ENCODE measurements at places on chromosomes 12 and 14.

DNA sequence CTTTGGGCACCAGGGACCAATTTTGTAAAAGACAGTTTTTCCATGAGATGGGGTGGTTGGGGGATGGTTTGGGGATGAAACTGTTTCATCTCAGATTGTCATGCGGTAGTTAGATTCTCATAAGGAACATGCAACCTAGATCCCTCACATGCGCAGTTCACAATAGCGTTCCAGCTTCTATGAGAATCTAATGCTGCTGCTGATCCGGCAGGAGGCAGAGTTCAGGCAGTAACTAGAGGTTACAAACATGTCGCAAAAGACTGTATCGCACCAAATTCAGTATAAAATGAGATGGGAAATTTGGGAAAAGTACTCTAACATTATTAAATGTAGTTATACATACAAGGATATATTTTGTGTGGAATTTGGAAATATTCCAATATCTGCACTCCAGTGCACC lies 213.2 kb upstream of the LRFN5 start:
- no peak for DNase-seq

GRCh38 chr14:25252793-25253192 lies 202.8 kb upstream of the STXBP6 start:
- no peak for DNase-seq

DNA sequence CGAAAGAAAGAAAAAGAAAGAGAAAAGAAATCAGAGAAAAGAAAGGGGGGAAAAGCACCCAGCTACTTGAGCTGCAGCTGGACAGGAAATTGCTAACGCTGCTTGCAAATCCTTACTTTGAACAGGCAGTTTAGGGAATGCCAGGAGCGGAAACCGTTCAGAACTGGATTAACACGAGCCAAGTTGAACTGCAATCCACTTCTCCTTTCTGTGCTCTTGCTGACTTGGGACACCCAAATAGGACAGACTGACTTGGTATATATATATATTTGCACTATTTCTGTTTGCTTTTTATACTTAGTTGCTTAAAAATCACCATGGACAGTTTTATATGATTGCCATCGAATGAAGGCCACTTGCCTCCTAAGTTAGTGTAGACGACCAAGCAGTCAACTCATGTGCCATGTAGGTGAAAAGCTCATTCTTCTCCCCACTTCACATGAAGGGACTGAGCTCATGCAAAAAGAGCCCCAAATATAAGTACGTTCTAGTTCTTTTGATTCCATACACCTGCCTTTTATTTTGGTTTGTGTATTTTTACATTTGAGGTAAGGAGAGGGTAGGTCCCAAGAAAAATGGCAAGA lies 5.5 kb downstream of the DUSP6 start:
- DNase-seq: peak; percentile 74

GRCh38 chr12:112950701-112951100 lies 12.4 kb downstream of the OAS3 start:
- no peak for DNase-seq

DNA sequence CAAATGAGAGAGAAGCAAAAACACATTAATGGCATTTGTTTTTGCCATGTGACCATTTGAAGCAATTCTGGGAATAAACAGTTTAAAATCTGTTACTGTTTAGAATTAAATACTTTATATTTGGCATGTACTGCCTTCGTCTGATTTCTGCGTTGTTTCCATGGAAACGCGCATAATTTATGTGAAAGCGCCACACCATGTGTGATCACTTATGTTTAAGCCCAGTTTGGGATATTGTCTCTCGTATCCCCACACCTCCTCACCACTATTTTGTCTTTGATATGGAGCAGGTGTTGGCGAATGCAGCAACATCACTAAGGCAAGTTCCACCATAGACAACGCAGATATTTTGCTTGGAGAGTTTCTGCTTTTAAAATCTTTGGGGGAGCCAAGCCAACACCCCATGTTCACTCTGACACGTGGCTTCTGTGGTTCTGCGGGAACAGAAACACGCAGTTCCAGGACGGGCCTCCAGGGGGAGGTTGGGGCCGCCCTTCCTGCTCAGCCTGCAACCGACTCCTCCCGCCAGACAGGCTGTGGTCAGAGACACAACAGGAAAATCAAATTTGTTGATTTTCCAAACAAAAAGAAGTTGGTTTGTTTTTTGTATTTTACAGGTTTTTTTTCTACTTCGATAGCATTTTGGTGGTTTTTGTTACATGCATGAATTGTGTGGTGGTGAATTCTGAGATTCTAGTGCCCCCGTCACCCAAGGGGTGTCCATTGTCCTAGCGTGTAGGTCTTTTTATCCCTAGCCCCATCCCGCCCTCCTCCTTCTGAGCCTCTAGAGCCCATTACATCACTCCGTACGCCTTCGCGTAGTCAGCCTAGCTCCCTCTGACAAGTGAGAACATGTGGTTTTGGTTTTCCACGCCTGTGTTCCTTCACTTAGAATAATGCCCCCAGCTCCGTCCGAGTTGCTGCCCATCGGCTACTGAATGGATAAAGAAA lies 101.9 kb upstream of the SFSWAP start:
- no peak for DNase-seq

- DNase-seq: no peak
Observed at GRCh38 chr12:115640929-115641328, 636.6 kb downstream of the MED13L start.

- peak; percentile 75 for DNase-seq
Observed at GRCh38 chr12:107126796-107127481, 33.6 kb upstream of the CRY1 start.

DNA sequence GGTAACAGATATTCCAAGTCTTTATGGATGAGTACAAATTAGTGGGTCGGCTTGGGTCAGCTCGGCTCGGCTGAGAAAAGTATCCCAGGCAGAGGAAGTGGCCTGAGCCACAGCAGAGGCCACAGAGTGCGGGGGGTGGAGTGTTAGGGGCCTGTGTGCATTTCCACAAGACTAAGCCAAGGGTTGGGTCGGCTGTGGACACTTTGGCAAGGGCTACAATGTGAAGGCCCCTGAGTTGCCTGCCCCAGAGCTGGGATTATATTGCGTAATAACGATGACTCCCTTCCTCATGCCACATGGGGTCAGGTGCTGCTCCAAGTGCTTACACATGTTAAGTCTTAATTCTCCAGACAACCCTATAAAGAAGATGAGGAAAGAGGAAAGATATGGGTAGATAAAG lies 11.4 kb downstream of the EVL start:
- DNase-seq: no peak

DNA sequence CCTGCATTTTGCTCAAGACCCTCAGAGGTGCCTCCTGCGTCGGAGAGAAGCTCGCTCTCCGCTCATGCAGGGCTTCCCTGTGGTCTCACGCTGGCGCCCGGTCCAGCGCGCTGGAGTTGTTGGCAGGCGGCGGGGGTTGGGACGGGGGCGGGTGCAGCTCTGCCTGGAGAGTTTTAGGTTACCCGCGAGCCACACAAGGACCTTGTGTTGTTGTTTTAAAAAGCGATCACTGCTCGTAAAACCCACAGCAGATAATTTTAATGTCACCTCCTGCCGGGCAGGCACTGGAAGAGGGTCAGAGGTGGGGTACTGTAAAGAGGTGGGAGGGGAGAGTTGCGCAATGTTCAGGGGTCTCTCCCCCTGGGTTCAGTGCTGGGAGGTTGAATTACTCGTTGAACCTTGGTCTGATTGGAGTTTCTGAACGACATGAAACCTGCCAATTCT lies 850 bp downstream of the SMOC1 start:
- no peak for DNase-seq

DNA sequence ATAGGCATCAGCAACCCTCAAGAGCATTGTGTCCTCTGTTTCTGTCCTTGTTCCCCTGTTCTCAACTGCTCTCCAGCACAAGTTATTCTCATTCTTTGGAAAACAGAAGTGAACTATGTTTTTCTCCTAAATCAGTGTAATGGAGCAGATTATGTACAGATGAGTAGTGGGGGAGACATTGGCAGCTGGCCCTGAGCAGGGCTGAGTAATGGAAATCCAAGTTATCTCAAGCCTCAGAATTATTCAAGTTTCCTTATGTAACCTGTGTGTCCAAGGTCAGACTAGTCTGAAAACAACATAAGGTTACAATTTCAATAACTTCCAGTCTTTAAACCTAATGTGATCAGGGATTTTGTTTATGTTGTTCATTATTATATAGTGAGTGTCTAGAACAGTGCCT lies 116.1 kb upstream of the FUT8 start:
- no peak for DNase-seq

GRCh38 chr12:54598970-54599369 lies 10.5 kb upstream of the PPP1R1A start:
- DNase-seq: no peak

- no peak for DNase-seq
Observed at GRCh38 chr14:54572316-54572715, 5.4 kb downstream of the SAMD4A start.

Data from NCI-H1417 treated with DMSO at 0.1 percent for 48 hours (cell line).